ENCODE measurements at places on chromosomes 7 and 10.
A peak's percentile ranks its signal among the peaks of the same experiment; 100 is the strongest.

DNA sequence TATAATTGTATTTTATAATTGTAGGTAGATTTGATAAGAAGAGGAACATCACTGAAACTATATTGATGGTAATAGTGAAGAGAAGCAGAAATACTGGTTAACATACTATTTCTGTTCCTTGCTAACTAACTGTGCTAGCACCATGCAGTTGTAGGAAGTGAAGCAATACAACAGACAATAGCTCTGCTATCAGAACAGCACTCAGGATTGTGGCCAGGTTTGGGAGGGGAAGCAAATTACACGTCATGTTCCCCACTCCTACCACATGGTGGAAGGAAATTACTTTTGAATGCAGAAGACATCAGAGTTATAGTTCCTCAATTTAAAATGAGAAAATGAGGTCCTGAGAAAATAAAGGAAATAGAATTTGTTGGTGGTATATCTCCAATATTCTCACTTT is 151.1 kb downstream of the DGKB start:
- no peak for DNase-seq

DNA sequence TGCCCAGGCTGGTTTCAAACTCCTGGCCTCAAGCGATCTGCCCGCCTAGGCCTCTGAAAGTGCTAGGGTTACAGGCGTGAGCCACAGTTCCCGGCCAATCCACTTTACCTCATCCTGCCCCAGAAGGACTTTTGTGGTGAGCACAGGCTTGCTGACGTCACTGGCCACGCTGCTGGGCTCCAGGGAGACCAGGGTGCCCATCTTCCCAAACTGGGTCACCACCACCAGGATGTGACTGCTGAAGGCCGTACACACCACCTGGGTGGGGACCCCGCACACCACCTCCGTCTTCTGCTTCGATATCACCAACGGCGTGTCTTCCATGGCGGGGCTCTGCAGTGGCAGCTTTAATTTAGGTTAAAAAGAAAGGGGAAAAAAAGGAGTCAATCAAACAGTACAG is 816 bp downstream of the PSMG3 start:
- DNase-seq: peak; percentile 59

- DNase-seq: no peak
Measured at GRCh38 chr7:148223738-148224137, 366.8 kb upstream of the C7orf33 start.

GRCh38 chr7:104442481-104442880 is 114.1 kb downstream of the LHFPL3 start:
- DNase-seq: no peak

DNA sequence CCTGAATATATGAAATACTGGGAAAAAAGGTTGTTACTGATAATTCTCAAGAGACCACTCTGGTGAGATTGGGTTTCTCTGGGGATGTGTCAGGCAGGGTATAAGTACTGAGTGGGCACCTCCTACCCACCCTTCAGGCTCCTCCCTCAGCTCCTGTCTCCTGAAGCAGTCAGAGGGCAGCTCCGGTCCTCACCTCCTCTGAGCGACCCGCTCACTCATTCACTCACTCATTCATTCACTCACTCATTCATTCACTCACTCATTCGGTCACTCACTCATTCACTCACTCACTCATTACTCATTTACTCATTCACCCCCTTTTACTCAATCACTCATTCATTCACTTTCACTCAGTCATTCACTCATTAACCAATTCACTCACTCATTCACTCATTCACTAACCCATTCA is 6.9 kb upstream of the PFKP start:
- no peak for DNase-seq

DNA sequence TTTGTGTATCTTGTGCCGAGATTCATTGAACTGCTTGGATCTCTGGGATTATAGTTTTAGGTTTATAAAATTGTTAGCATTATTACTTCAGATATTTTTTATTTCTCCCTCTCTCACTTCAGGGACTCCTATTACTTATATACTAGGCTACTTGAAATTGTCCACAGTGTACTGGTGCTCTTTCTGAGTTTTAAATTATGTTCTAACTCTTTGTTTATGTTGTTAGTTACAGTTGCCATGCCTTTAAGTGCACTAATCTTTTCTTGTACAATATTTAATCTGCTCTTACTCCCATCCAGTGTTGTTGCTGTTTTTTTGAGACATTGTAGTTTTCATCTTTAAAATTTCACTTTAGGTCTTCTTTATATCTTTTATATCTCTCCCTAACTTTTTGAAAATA is 13.1 kb downstream of the PLEKHS1 start:
- DNase-seq: no peak

DNA sequence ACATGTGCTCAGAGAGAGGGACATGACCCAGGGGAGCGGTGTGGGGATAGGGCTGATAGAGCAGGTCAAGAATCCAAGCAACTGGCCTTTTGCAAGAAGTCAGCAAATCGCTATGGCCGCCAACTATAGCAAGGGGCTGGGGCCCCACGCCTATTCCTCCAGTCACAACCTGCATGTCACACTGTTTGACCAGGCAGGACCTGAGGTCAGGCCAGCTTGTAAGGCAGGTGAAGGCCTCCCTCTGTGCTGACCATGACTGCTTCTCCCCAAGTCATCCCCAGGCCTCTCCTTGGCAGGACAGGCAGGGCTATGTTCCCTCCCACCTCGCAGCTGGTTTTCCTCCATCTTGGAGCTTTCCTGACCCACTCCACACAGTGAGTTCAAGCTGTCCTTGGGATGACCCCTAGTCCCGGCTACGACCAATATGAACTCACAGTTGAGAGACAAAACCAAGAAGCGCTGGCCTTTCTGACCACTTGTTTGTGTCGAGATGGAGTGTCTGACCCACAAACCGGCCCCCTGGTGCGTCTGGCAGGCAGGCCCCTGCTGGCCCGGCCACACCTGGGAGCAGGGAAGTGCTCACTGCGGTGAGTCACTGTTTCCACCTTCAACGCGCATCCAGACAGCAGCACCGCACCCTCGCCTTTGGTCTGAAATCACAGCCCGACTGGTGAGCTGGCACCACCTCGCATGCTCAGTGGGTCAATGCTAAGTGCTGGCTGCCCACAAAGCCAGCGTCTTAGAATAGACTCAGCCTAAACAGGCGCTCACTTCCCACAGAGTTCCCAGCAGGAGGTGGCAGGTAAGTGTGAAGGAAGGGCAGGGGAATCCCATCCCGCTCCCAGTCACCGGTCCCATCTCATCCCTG is 81.4 kb downstream of the VWA2 start:
- DNase-seq: no peak

DNA sequence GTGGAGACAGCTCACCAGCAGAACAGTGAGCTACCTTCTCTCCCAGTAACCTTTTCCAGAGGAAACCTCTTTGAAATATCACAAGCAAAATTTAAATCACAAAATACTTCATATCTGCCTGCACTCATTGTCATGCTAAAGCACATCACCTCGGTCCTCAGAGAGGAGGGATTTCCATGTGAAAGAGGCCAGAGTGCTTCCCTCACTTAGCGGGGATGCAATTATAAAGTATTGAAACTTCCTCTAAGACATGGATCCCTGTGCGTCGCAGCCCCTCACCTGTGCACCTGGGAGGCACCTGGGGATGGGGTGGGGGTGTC is 457.9 kb downstream of the DNAJB6 start:
- no peak for DNase-seq

DNA sequence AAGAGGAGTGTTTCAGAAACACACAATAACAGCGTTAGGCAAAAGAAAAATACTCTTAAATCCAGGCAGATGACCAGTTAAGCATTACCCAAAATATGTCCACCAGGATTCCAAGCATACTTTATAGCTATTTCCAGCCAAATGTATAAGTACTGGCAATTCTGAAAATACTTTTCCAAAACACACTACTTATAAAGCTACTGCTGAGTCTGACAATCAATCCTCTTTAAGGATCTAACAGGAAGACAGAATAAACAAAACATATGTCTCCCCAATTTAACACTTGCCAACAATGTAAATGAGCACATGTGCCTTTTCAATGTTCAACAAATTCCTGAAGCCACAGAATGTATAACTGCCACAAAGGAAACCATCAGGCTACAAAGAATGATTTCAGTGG is 370.9 kb downstream of the SORCS1 start:
- DNase-seq: no peak

- no peak for DNase-seq
Measured at GRCh38 chr7:34309116-34309515, 348.9 kb upstream of the NPSR1 start.
